Myocyte (in vitro differentiated cells): ENCODE measurements at places on chromosomes 2 and 18.

GRCh38 chr2:121809607-121810006, 54.2 kb downstream of the TSN start:
- peak; percentile 86 for DNase-seq

DNA sequence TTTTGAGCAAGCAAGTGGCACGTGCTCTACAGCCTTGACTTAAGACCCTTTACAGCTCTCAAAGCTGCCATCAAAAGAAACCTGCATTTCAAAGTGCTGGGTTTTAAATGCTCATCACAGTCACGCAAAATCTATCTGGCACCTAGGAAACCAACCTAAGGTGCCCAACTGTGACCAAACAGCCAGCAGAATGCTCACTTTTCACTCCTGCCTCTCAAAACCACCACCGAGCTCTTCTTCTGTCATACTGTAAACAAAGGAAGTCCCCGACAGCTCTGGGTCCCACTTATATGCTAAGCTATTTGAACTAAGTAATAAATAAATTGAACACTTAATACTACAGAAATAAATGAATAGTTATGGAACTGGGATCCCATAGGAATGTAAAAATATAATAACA, 33.6 kb downstream of the SATB2 start:
- DNase-seq = no peak

DNA sequence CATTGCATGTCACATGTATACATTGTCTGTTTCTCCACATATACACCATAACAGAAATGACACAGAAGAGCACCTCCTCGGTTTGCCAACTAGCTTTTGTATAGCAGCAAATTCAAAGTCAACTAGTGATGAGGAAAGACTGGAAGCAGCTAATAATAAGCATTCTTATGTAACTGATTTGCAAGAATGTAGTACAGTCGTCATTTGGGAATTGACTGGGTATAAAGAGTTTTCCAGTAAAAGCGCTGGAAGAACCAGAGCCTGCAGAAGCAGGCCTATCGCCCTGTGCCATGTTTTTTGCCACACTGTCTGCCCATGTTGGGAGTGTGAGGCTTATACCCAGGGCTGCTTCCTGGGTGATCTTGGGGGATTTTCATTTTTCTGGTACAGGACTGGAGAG, 310.6 kb downstream of the GBX2 start:
- DNase-seq = no peak

- DNase-seq = no peak
Observed at GRCh38 chr2:96969321-96969720, 17.1 kb downstream of the FAM178B start.

DNA sequence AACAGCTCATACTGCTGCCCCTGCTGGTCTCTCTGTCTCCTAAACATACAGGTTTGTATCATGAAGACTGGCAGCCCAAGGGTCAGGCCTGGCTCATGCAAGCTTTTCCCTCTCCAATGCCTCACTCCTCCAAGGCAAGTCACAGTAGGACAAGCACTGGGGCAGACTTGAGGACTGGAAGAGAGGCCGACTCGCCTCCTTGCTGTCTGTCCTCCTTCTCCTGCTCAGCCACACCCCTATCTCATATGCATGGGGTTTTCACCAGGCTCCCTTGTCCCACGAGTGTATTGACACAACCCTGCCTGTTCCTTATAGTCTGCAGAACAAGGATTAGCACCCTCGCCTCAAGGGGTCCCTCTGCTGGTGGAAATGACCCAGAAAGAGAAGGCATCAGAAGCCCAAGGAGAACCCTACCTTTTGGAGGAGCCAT, 223.7 kb downstream of the SOX11 start:
- peak; percentile 16 for DNase-seq

DNA sequence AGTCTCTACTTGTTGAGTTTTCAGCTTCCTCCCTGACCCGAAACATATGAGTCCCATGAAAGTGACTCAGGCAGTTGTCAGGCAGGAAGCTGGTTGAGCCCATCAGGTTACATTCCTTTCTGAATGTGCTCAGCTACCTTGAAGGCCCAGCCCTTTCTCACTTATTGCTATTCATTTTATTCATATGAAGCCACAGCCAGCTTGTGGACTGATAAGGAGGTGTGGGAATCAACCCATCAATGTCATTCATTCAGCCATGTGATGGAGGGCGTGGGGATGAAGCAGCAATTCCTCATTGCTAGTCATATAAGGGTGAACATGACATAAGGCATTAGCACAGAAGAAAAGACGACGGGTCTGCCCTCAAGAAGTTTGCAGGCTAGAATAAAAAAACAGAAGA, 5.3 kb upstream of the VPS4B start:
- DNase-seq = no peak

DNA sequence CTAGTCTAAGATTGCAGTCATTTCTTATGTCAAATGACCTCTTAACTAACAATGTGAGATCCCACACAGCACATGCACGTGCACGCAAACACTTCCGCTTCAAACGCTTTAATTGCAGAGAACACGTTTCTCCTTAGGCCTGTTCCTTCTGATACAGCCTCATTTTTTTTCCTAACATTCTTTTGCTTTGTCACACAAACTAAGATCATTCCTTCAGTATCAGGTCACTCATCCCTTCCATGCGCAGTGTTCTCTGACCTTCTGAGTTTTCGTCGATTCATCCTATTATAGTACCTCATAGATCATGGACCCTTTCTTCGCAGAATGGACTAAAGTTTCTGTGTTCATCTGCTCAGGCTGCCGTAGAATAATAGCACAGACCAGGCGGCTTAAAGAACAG, 327.1 kb upstream of the CDH19 start:
- no peak for DNase-seq
